ENCODE measurements at places on chromosomes 12 and 14.

DNA sequence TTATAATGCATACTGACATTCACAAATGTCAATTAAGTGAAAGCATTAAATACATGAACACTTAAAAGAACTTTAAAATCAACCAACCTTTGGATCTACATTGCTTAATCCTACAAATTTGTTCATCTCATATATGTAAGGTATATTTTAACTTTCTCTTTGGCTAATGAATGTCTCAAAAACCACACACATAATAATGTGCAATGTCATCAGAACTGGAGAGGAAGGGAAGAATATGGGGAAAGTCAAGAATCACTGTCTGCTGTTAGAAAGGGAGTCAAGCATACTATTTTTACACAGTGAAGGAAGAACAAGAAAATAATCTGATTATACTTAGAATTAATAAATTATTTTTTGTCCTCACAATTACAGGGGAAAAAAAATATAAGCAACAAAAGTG, 4.9 kb downstream of the GMFB start:
- DNase-seq = no peak

DNA sequence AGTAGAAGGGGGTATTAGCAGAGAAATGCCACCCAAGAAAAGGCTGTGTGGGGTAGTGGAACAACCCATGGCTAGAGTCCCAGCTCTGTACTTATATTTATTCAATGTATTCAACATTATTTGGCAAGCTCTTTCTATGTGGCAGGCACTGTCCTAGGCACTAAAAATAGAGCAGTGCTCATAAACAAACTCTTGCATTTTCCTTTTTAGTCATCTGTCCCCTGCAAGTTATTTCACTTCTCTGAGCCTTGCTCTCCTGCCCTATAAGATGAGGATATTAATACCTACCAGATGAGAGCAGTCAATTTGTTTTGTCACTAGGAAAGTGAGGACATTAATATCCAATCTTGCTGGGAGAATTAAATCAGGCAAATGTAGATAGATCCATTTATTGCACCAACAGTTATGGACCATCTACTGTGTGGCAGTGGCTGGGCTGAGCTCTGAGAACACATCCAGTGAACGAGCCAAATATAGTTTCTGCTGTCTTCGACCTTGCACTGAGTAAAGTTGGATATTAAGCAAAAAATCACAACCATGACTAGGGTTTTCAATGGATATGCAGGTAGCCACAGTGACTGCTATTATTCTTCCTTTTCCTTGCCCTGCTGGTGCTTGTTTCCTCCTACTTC, 314.3 kb upstream of the TBX3 start:
- no peak for DNase-seq

DNA sequence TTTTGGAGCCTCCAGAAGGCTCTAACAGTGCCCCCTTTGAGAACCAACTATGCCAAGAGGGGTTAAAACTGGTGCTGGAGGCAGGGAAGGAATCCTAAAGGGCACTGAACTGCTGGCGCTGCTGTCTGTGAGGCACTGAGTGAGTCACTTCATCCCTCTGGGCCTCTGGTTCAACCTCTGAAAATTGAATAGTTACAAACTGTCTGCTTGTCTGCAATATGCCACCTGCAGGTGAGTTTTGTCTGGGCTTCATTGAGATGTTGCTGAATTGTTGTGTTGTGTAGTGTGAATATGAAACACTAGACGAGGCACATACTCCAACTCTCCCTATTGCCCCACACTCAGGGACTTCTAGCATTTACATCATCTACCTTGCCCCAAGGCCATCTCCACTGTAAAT, 68.0 kb downstream of the GRIN2B start:
- DNase-seq = no peak

DNA sequence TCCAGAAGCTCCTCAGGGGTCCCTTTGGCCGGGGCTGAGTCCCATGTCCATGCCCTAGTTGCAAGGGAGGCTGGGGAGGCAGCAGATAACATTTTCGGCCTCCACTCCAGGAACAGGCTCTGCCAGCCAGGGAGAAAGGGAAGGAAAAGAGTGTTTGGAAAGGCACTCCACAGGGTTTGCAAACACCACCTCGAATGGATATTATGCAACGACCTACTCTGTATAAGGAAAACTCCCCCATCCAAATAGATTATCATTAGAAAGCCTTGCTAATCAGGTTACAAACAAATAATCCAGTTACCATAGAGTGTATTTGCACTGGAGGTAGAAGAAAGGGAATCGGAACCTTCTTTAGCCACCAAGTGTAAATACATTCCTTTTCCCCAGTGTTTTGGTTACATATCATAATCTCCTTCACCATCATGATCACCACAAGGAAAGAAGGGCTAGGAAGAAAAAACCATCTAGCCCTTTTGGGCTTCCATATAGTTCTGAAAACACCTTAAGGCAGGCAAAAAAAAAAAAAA, 40.4 kb downstream of the TMCC3 start:
- no peak for DNase-seq

DNA sequence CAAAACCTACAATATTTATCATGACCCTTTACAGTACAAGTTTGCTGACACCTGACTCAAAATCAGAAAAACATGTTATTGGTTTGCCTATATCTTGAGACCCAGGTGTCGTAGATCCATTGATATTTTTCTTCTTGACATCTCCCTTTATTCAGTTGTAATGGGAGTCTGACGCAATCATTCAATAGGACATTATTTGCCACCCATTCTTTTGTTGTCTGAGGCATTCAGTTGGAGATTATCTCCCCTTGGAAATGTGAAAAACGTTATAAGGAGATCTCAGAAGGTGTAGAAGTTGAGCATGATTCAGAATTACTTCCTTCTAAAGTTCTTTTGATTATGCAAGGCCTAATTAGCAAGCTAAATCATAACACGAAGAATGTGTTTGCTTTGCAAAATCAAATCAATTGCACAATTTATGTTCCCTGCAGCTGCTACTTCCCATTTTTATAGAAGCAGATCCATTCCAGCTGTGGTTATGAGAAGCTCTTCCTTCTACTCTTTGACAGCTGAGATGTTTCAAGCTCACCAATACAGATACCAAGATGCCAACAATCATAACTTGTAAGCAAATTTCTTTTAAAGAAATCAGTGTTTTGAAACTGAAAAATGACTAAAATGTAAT, 228.2 kb upstream of the SYT1 start:
- DNase-seq = no peak

All from ELF-1 (cell line).